ENCODE measurements at places on chromosomes 1 and 21.

- DNase-seq: peak; percentile 51
Measured at GRCh38 chr1:22018583-22019559, 17.4 kb downstream of the CELA3A start.

DNA sequence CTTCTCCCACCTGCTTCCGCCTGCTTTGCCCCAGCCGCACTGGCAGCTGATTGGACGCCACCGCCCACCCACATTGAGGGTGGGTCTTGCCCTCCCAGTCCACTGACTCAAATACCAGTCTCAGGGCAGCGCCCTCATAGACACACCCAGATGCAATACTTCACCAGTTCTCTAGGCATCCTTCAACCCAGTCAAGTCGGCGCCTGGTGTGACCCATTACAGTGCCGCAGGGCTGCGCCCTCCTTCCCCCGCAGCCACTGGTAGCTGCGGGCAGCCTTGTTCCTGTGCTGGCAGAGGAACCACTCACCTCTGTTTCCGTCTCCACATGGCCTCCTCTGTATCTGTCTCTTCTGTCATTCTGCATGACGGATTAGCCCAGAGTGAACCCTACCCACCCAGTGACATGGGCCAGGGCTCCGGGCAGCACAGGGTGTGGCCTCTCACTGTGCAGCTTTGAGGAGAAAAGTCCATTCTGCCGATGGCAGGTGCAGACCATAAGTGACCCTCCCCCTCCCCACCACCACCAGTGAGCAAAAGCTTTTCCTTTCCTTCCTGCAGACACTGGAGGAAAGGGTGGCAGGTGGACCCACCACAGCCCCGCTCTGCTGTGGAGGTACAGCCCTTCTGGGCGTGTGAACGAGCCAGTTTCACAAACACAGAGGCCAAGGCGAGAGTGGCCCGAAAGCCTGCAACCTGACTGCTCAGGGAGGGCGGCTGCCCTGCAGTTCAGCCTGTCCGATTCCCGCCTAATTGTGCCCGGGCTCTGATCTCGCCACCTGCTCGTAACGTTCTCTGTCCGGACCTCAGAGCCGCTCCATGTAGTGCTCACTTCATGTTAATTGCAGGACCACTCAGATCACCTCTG lies 57.1 kb downstream of the FAAP20 start:
- DNase-seq: no peak

DNA sequence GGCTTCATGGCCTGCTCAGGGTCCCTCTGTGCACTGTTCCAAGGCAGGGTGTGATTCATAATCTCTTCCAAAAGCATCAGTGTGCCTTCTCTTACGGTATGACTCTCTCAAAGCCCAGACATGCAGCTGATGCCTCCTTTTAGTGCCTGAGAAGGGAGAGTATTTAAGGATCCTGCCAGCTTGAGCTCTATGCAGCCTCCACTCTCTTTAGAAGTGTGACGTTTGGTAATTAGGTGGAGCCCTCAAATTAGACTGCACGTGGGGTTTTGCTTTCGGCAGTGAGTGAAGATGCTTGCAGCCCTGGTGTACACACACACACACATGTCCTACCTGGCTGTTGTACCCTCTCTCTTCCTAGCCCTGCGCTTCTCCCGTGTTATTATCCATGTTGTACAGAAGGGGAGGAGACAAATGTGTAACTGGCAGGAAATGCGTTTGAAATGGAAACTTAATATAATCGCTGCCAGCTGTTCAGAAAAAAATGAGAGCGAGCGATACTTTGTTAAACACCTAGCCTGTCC lies 2.6 kb upstream of the C1orf174 start:
- no peak for DNase-seq

DNA sequence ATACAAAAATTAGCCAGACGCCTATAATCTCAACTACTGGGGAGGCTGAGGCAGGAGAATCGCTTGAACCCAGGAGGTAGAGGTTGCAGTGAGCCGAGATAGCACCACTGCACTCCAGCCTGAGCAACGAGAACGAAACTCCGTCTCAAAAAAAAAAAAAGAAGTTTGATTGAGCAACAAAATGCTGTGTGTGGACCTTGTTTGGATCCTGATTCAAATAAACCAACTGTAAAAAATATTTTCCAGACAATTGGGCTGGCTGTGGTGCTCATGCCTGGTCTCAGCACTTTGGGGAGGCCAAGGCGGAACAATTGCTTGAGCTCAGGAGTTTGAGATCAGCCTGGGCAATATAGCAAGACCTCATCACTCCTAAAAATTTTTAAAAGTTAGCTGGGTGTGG lies 16.8 kb downstream of the PTAFR start:
- DNase-seq: no peak

- no peak for DNase-seq
Measured at GRCh38 chr1:179175011-179175841, 54.3 kb downstream of the ABL2 start.

Data from activated CD4-positive, alpha-beta T cell treated with anti-CD3 and anti-CD28 coated beads, Interleukin-2, amount 50 U/mL, for 1 hour (primary cell).